ENCODE measurements at places on chromosomes 1 and 21.

DNA sequence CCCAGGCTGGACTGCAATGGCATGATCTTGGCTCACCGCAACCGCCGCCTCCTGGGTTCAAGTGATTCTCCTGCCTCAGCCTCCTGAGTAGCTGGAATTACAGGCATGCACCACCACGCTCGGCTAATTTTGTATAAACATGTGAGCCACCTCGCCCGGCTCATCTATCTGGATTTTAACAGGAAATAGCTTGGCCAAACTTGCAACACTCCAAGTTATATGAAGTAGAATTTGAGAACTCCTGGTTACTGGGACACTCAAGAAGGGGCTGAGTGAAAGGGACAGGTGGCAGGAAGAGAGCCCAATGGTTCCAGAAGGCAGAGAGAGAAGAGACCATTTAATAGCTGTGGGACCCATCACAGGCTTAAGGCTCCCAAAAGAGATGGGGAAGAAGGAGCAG, 2.9 kb upstream of the GPX7 start:
- peaks cover 17% of the 10 kb centered on the region for H3K4me1 ChIP-seq
- H3K4me3 ChIP-seq = no peak overlapping the region
- H3K27ac ChIP-seq = no peak overlapping the region
- no peak for DNase-seq

- H3K27ac ChIP-seq = no peak overlapping the region
- no peaks in the 10 kb centered on the region for H3K36me3 ChIP-seq
- H3K4me3 ChIP-seq = no peak overlapping the region
Observed at GRCh38 chr1:204979891-204980649, 62.9 kb upstream of the CNTN2 start.

DNA sequence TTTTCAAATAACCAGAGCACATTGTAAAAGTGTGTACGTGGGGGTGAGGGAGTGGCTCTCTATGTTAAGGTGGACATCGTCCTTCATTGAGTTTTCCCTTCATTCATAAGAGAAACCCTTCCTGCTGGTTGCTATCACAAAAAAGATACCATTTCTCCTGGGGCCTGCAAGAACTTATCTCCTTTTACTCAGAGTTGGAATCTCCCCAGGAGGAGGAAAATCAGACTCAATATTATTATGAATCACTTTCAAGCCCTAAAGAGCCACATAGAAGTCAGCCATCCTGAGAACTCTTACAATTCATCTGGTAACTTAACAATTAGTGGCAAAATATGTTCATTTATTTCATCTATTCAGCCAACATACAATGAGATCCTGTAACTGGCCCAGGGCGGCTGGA, 27.1 kb upstream of the TGFBR3 start:
- H3K4me3 ChIP-seq = no peak overlapping the region
- no peaks in the 10 kb centered on the region for H3K27me3 ChIP-seq
- H3K36me3 ChIP-seq = no peaks in the 10 kb centered on the region
- no peaks in the 10 kb centered on the region for H3K4me1 ChIP-seq
- no peak overlapping the region for H3K27ac ChIP-seq

GRCh38 chr21:46325073-46325912, 1.3 kb downstream of the PCNT start:
- peaks cover 5% of the 10 kb centered on the region for H3K36me3 ChIP-seq
- H3K27ac ChIP-seq = peak overlapping the region; percentile 66
- no peaks in the 10 kb centered on the region for H3K27me3 ChIP-seq
- peak overlapping the region; percentile 79 for H3K4me3 ChIP-seq
- H3K4me1 ChIP-seq = no peaks in the 10 kb centered on the region

- no peak overlapping the region for H3K4me3 ChIP-seq
- H3K27me3 ChIP-seq = no peaks in the 10 kb centered on the region
- no peak for DNase-seq
- H3K27ac ChIP-seq = no peak overlapping the region
- no peaks in the 10 kb centered on the region for H3K4me1 ChIP-seq
Observed at GRCh38 chr21:38912102-38912629, 106.4 kb downstream of the ETS2 start.

- peaks cover 25% of the 10 kb centered on the region for H3K4me1 ChIP-seq
- H3K27me3 ChIP-seq = no peaks in the 10 kb centered on the region
- no peaks in the 10 kb centered on the region for H3K36me3 ChIP-seq
Observed at GRCh38 chr1:207885129-207886032, 25.5 kb downstream of the CD34 start.

GRCh38 chr1:180247061-180247460, 17.0 kb downstream of the LHX4 start:
- H3K4me3 ChIP-seq = no peak overlapping the region
- H3K4me1 ChIP-seq = no peaks in the 10 kb centered on the region
- no peak overlapping the region for H3K27ac ChIP-seq
- DNase-seq = no peak
- H3K36me3 ChIP-seq = no peaks in the 10 kb centered on the region

DNA sequence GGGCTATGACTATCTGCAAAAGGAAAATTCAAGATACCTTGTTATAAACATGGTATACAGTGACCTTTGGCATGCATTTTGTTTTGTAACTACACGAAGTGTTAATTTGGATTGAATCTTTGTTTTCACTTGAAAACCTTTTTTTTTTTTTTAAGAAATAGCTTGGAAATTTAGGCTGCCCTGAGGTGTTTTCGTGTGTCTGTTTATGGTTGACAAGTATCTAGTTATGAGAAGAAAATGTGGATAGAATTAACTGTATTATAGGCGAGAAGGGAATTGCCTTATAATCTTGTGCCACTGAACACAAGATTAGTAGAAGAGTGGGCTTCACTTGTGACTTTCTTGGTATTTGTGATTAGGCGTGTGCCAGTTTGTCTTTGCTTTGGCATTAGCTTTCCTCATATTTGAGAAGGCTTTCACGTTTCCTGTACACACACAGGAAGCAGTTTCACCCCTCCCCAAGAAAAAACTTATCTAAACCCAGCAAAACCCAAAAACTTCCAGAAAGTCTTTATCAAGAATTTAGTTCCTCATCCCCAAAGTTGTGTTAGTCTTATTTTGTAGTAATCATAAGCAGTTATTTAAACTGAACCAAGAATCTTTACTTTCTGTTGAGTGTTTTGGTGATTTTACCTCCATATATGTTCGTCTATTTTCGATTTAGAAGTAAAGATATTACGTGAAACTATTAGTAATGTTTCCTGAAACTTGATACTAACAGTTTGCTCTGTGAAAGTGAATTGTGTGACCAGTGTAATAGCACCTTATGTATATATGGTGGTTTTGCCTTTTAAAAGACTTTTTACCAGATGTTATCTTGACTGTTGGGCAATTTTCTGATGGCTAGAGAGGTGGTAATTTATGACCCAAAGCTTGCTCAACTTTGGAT, 3.8 kb downstream of the DYRK1A start:
- peak overlapping the region; percentile 99 for H3K27ac ChIP-seq
- H3K4me1 ChIP-seq = peaks cover 54% of the 10 kb centered on the region
- no peak for DNase-seq
- H3K27me3 ChIP-seq = no peaks in the 10 kb centered on the region
- no peaks in the 10 kb centered on the region for H3K36me3 ChIP-seq
- H3K4me3 ChIP-seq = peak overlapping the region; percentile 53

- H3K4me3 ChIP-seq = no peak overlapping the region
- H3K4me1 ChIP-seq = peaks cover 9% of the 10 kb centered on the region
- no peak overlapping the region for H3K27ac ChIP-seq
Observed at GRCh38 chr1:203335503-203335902, 15.4 kb downstream of the FMOD start.

DNA sequence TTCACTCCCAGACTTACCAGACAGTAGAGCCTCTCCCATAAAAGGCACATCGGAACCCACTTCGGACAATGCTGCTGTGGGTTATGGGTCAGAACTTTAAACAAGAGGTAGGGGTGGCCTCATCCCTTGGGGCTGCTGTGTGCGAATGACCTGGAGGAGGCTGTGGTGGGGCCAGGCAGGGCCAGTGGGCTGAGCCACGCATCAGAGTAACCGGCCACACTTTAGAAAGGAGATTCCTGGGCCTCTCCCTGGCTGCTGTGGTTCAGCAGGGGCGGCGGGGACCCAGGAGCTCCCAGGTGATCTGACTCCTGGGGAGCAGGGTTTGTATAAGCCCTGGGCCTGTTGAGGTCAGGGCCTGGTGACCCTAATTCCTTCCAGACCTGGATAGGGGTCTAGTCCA, 110.2 kb upstream of the C1orf174 start:
- H3K27me3 ChIP-seq = no peaks in the 10 kb centered on the region
- no peaks in the 10 kb centered on the region for H3K4me1 ChIP-seq
- no peaks in the 10 kb centered on the region for H3K36me3 ChIP-seq
- no peak overlapping the region for H3K4me3 ChIP-seq
- no peak for DNase-seq
- no peak overlapping the region for H3K27ac ChIP-seq

DNA sequence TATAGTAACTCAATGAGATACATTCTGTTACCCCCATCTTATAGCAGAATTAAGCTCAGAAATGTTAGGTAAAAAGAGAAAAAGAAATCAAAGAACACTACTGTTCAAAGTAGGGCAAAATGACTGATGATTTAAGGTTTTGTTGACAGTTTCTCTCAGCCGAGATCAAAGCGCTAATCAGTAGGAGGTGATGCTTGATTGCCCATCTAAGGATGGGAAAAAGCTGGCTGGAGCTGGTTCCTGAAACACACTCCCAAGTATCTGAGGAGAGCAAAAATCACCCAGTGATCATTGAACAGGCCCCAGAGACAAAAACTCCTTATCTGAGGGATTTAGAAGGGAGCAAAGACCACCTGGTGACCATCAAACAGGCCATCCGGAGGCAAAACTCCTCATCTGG, 64.5 kb upstream of the CSF1 start:
- no peak for DNase-seq
- H3K36me3 ChIP-seq = no peaks in the 10 kb centered on the region
- H3K27me3 ChIP-seq = no peaks in the 10 kb centered on the region
- no peaks in the 10 kb centered on the region for H3K4me1 ChIP-seq

GRCh38 chr1:222644636-222644980, 26.7 kb downstream of the MIA3 start:
- no peaks in the 10 kb centered on the region for H3K27me3 ChIP-seq
- no peak for DNase-seq
- peak overlapping the region; percentile 92 for H3K27ac ChIP-seq
- peaks cover 12% of the 10 kb centered on the region for H3K4me1 ChIP-seq
- peaks cover 14% of the 10 kb centered on the region for H3K36me3 ChIP-seq

DNA sequence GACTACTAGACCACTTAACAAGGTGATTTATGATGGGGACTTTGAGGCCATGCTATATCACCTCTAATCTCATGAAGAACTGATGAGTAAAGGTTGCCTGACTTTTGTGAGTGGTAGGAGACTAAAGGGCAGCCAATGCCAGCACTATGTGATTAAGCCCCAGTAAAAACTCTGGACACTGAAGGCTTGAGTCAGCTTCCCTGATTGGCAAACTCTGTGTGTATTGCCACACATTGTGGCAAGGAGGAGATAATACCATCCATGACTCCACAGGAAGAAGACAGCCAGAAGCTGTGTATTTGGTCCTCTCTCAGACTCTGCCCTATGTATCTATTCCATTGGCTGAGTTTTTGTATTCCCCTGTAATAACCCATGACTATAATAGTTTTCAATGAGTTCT, 413.3 kb upstream of the ZRANB2 start:
- no peaks in the 10 kb centered on the region for H3K27me3 ChIP-seq
- DNase-seq = no peak
- H3K4me3 ChIP-seq = no peak overlapping the region
- no peaks in the 10 kb centered on the region for H3K4me1 ChIP-seq
- H3K36me3 ChIP-seq = no peaks in the 10 kb centered on the region
- no peak overlapping the region for H3K27ac ChIP-seq

- no peaks in the 10 kb centered on the region for H3K4me1 ChIP-seq
- no peaks in the 10 kb centered on the region for H3K36me3 ChIP-seq
- H3K27ac ChIP-seq = no peak overlapping the region
Observed at GRCh38 chr1:97545446-97545845, 375.4 kb downstream of the DPYD start.

DNA sequence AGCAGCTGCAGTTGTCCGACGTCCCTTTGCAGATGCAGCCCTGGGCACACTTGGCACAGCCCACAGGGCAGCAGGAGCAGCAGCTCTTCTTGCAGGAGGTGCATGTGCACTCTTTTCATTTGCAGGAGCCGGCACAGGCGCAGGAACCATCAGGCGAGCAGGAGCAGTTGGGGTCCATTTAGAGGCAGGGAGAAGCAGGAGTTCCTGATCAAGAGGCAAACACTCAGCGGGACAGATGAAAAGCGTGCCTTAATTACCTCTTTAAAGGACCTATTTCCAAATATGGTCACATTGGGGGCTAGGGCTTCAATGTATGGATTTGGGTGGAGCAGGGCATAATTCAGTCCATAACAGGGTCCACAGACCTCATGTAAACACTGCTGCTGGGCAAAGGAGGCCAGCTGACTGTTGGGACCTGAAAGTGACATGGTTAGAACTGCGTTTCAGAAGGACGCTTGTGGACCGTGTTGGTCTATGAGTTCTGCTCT, 4.3 kb upstream of the CPLANE2 start:
- no peaks in the 10 kb centered on the region for H3K36me3 ChIP-seq
- H3K4me3 ChIP-seq = no peak overlapping the region
- peaks cover 20% of the 10 kb centered on the region for H3K4me1 ChIP-seq
- no peaks in the 10 kb centered on the region for H3K27me3 ChIP-seq
- DNase-seq = no peak

GRCh38 chr1:168260393-168260792, 20.3 kb upstream of the TBX19 start:
- no peaks in the 10 kb centered on the region for H3K4me1 ChIP-seq
- H3K36me3 ChIP-seq = no peaks in the 10 kb centered on the region
- no peak overlapping the region for H3K27ac ChIP-seq
- H3K4me3 ChIP-seq = no peak overlapping the region
- no peak for DNase-seq

- H3K27me3 ChIP-seq = no peaks in the 10 kb centered on the region
- peak overlapping the region; percentile 86 for H3K4me3 ChIP-seq
- DNase-seq = no peak
Observed at GRCh38 chr1:89995598-89996449, 914 bp downstream of the ZNF326 start.

DNA sequence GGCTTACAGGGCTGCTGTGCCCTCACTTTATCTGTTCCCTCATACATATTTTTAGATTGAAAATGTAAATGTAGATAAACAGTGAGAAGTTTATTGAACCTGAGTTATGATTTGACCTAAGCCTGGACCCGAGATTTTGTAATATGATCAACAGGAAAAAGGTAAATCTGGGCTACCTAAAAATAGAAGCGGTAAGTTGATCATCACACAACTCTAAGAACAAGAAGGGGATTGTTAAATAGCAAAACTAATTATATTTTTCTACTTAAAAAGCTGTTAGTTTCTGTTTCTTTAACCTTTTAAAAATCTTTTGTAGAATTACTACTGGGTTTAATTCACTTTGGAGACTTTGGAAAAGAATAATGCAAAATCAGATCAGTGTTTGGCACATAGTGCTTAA, 35.6 kb downstream of the CAMTA1 start:
- no peaks in the 10 kb centered on the region for H3K36me3 ChIP-seq
- no peak for DNase-seq
- no peaks in the 10 kb centered on the region for H3K27me3 ChIP-seq
- no peak overlapping the region for H3K4me3 ChIP-seq
- H3K4me1 ChIP-seq = peaks cover 7% of the 10 kb centered on the region

- H3K36me3 ChIP-seq = no peaks in the 10 kb centered on the region
- H3K4me3 ChIP-seq = no peak overlapping the region
Observed at GRCh38 chr1:199010492-199010891, 371.7 kb downstream of the PTPRC start.

- no peak for DNase-seq
- H3K4me1 ChIP-seq = no peaks in the 10 kb centered on the region
- H3K27ac ChIP-seq = no peak overlapping the region
- no peaks in the 10 kb centered on the region for H3K27me3 ChIP-seq
- peaks cover 14% of the 10 kb centered on the region for H3K36me3 ChIP-seq
- H3K4me3 ChIP-seq = no peak overlapping the region
Observed at GRCh38 chr1:113128116-113128515, 55.1 kb downstream of the LRIG2 start.

- H3K36me3 ChIP-seq = peaks cover under 1% of the 10 kb centered on the region
- no peaks in the 10 kb centered on the region for H3K27me3 ChIP-seq
- peaks cover 9% of the 10 kb centered on the region for H3K4me1 ChIP-seq
- no peak for DNase-seq
- no peak overlapping the region for H3K27ac ChIP-seq
Observed at GRCh38 chr1:202919615-202920014, 7.4 kb downstream of the KLHL12 start.

Data from naive thymus-derived CD4-positive, alpha-beta T cell (primary cell).